Naive thymus-derived CD4-positive, alpha-beta T cell (primary cell): ENCODE measurements at places on chromosomes 1 and 21. TPM values are rescaled to one million over a fixed set of nuclear protein-coding genes. Genes with fewer than 3 reads are reported as not detected.

DNA sequence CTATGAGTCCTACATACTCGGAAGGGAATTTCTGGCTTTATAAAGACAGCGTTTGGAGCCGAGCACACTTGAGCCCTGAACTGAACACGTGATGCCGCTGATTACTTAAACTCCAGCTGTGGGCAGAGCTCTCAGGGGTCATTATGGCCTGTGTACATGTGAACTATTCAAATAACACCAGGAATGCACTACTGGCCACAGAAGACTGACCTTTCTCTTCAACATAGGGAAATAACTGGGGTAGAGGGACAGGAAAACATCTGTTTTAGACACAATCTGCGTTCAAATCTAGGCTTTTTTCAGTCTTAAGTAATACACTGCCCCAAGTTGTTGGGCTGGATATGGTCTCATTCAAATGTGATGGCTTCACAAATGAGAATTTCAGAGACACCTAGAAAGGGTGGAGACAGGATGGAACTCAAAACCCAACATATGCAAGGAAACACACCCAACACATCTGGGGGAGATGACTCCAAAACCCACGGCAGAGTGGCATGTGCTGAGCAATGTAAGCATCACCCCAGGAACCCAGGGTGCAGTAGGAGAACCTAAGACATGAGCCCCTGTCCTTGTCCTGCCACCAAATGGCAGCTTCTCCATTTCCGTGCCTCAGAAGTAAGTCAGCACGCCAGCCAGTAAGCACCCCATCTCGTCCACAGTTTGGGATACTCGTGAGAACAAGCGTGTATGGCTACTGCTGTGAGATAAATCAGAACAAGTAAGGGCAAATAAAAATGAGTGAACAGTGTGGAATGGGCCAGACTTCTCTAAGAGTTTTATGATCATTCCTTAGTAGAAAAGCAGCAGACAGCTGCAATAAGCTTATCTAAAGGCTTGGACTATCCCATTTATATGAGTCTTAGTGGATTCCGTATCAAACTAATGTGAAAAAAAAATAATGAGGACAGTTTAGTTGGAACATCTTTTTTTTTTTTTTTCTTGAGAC is 24.9 kb downstream of the NID1 start:
- no peak for DNase-seq
- H3K27me3 ChIP-seq: no peaks in the 10 kb centered on the region
- H3K27ac ChIP-seq: no peak overlapping the region
- no peaks in the 10 kb centered on the region for H3K4me1 ChIP-seq
- no peak overlapping the region for H3K4me3 ChIP-seq

DNA sequence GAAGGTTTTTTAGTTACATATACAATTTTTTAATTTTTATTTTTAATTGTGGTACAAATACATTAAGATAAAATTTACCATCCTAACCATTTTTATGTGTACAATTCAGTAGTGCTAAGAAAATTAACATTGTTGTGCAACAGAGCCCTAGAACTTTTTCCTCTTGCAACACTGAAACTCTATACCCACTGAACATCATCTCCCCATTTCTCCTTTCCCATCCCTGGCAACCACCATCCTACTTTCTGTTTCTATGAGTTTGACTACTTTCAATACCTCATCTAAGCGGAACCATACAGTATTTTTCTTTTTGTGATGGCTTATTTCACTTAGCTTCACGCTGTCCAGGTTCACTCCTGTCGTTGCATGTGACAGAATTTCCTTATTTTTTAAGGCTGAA is 54.1 kb downstream of the PALMD start:
- H3K4me3 ChIP-seq: no peak overlapping the region
- H3K36me3 ChIP-seq: no peaks in the 10 kb centered on the region
- H3K4me1 ChIP-seq: peaks cover 7% of the 10 kb centered on the region
- H3K27ac ChIP-seq: no peak overlapping the region
- no peak for DNase-seq

The RPRD2 gene
- total RNA-seq: 35.9 TPM

DNA sequence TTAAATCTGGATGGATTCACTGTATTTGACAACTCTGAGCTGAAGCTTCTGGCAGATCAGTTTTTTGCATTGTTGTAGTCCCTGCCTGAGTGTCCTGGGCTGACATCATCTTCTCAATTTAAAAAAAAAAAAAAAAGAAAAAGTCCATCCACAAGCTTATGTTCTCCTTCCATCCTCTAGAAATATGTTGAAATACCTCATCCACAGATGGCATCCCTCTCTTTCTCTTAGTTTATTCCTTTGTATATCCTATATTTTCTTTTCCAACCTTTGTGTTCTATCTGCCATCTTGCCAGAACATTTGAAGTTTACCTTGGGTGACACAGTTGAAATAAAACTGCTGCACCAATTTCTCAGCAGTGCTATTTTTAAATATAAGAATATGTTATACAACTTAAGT is 184.4 kb upstream of the PKN2 start:
- H3K27ac ChIP-seq: no peak overlapping the region
- H3K36me3 ChIP-seq: no peaks in the 10 kb centered on the region
- no peaks in the 10 kb centered on the region for H3K27me3 ChIP-seq
- no peak overlapping the region for H3K4me3 ChIP-seq
- H3K4me1 ChIP-seq: no peaks in the 10 kb centered on the region

The PLEKHN1 gene
- 3.0 and 4.2 TPM in 2 replicates for total RNA-seq

GRCh38 chr1:205073511-205073910 is 10.7 kb downstream of the TMEM81 start:
- no peaks in the 10 kb centered on the region for H3K4me1 ChIP-seq
- no peaks in the 10 kb centered on the region for H3K27me3 ChIP-seq
- no peaks in the 10 kb centered on the region for H3K36me3 ChIP-seq
- DNase-seq: no peak
- H3K27ac ChIP-seq: no peak overlapping the region

- no peak for DNase-seq
- H3K4me1 ChIP-seq: no peaks in the 10 kb centered on the region
- H3K27me3 ChIP-seq: no peaks in the 10 kb centered on the region
- H3K27ac ChIP-seq: no peak overlapping the region
- H3K36me3 ChIP-seq: no peaks in the 10 kb centered on the region
Measured at GRCh38 chr1:11044849-11045427, 2.1 kb downstream of the MASP2 start.

DNA sequence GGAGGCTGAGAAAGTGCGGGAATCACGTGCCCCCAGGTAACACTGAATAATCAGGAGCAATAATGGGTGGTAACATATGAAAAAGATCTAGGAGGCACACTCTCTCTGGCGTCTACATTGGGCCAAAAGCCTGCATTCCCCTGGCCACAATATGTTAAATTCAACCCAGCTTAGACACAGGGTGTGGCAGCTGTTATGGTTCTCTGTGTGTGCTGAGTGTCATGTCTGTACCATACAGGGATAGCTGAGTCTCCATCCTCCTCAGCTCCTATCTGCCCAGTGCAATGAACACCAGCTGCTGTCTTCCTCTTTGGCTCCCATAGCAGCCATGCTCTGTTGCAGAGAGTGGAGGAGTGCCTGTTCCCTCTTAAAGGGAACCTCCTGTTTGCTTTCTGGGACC is 14.3 kb downstream of the S100A11 start:
- no peaks in the 10 kb centered on the region for H3K4me1 ChIP-seq
- H3K4me3 ChIP-seq: no peak overlapping the region
- no peak for DNase-seq
- no peaks in the 10 kb centered on the region for H3K27me3 ChIP-seq

The CLCA1 gene
- not detected for total RNA-seq

- no peaks in the 10 kb centered on the region for H3K4me1 ChIP-seq
- no peak overlapping the region for H3K27ac ChIP-seq
- no peak overlapping the region for H3K4me3 ChIP-seq
- no peaks in the 10 kb centered on the region for H3K27me3 ChIP-seq
- no peak for DNase-seq
Measured at GRCh38 chr1:109969907-109970306, 14.7 kb upstream of the AHCYL1 start.

The PEA15 gene
- 13.4 TPM for total RNA-seq

DNA sequence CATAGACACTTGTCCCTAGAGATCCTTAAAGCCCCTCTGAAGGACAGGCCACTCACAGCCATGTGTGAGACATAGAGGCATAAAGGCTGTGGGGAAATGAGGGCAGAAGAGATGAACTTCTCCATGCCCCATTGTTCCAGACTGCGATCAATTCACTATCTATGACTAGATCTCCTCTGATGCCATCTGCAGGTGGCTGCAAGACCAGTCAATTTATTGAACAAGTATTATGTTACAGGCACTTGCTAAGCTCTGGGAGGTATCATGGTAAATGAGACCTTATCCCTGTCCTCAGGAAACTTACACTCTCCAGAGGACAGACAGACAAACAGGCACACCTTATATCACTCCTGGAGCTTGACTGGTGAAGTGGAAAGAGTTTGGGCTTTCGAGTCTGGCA is 22.9 kb downstream of the UBIAD1 start:
- peaks cover 34% of the 10 kb centered on the region for H3K4me1 ChIP-seq
- DNase-seq: peak; percentile 48
- H3K27me3 ChIP-seq: no peaks in the 10 kb centered on the region

DNA sequence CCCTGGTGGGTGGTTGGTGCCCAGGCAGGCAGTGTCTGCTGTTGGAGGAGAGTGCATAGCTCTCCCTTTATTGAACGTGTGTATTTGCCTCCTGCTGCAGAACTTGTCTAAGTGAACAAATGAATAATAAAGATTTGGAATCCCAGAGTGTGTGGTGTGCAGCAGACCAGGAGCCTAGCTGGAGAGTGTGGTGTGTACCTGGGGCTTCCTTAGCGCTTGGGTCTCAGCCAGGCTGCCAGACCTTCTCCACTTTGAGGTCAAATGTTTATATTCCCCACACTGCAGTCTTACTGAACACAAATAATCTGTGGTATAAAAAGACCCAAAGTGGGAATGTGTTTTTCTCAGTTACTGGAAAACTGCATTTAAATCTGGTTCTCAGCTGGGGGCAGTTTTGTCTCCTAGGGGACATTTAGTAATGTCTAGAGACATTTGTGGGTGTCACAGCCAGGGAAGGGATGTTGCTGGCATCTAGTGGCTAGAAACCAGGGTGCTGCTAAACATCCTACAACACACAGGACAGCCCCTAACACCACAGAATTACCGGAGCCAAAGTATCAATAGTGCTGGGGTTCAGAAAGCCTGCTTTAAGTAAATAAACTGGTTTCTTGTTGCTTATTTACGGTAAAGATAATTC is 23.6 kb downstream of the SLC37A1 start:
- H3K4me1 ChIP-seq: peaks cover 5% of the 10 kb centered on the region
- H3K27ac ChIP-seq: no peak overlapping the region
- no peak for DNase-seq
- no peak overlapping the region for H3K4me3 ChIP-seq
- H3K36me3 ChIP-seq: no peaks in the 10 kb centered on the region
- H3K27me3 ChIP-seq: no peaks in the 10 kb centered on the region

GRCh38 chr1:150777544-150777943 is 12.0 kb upstream of the CTSS start:
- no peak for DNase-seq
- no peaks in the 10 kb centered on the region for H3K27me3 ChIP-seq
- H3K27ac ChIP-seq: no peak overlapping the region
- no peaks in the 10 kb centered on the region for H3K36me3 ChIP-seq

GRCh38 chr21:43278359-43278758 is 109.6 kb downstream of the CRYAA start:
- H3K4me3 ChIP-seq: no peak overlapping the region
- DNase-seq: no peak
- H3K27me3 ChIP-seq: no peaks in the 10 kb centered on the region
- no peak overlapping the region for H3K27ac ChIP-seq
- H3K4me1 ChIP-seq: no peaks in the 10 kb centered on the region

DNA sequence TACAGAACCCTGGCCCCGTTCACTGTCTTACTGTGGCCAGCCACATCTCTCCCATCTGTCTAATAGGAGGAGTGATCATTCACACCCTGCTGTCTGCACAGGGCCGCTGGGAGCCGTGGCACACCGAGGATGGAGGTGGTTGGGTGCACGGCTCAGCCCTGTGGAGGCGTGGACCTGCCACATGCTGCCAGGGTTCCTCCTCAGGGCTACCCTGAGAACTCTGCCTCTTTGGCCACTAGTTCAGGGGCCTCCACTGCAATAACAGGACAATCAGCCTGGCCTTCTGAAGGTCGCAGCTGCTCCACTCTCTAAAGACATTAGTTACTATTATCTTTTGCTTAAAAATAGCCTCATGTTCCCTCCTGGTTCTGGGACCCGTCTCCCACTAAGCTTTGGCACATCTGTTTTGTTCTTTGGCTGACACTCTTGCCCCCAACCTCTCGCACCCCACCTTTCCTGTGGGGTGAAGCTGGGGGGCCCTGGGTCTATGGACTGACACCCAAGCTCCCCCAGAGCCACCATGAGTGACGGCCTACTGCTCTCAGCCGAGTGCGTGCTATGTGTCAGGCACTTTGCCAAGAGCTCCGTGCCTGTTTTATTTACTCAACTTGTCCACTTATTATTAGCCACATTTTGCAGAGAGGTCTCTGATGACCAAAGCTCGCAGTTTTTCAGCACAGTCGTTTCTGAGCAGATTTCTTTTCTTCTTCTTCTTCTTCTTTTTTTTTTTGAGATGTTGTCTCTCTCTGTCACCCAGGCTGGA is 66.3 kb downstream of the ARHGEF10L start:
- H3K4me1 ChIP-seq: no peaks in the 10 kb centered on the region
- no peak overlapping the region for H3K4me3 ChIP-seq
- no peaks in the 10 kb centered on the region for H3K36me3 ChIP-seq
- H3K27me3 ChIP-seq: no peaks in the 10 kb centered on the region
- no peak overlapping the region for H3K27ac ChIP-seq
- no peak for DNase-seq

DNA sequence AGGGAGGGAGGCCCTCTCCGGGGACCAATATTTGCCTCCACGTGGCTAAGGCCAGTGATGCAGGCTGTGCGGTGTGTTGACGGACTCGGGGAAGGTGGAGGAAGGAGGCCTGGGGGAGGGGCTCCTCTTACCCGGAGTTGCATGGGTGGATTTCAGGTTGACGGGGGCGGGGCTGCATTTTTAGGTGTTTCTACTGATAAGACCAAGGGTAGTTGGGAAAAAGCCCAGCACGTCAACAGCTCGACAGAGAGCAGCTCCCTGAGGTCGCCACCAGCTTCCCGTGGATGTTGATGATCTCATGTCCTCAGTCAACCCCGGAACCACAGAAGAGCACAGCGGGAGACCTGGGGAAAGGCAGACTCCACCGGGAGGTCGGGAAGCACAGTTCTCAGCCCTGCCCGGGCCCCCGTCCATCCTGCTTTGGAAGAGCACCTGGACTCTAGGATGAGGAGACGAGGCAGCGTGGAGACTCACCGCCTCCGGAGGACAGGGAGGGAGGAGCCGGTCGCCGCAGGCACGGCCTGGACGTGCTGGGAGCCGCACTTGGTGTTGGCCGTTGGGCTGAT is 32.9 kb upstream of the COL6A1 start:
- H3K36me3 ChIP-seq: no peaks in the 10 kb centered on the region
- no peaks in the 10 kb centered on the region for H3K4me1 ChIP-seq
- H3K4me3 ChIP-seq: no peak overlapping the region
- no peak for DNase-seq

GRCh38 chr1:210262897-210263272 is 30.3 kb downstream of the SERTAD4 start:
- DNase-seq: no peak
- no peaks in the 10 kb centered on the region for H3K36me3 ChIP-seq
- H3K27me3 ChIP-seq: no peaks in the 10 kb centered on the region
- no peak overlapping the region for H3K4me3 ChIP-seq

The ANKRD34A gene
- 1.2 and 2.4 TPM in 2 replicates for total RNA-seq

- DNase-seq: no peak
- H3K27me3 ChIP-seq: no peaks in the 10 kb centered on the region
- no peak overlapping the region for H3K4me3 ChIP-seq
- H3K36me3 ChIP-seq: no peaks in the 10 kb centered on the region
- H3K27ac ChIP-seq: no peak overlapping the region
- no peaks in the 10 kb centered on the region for H3K4me1 ChIP-seq
Measured at GRCh38 chr1:15445390-15446122, 7.3 kb downstream of the CTRC start.

GRCh38 chr21:28632755-28633408 is 359.8 kb downstream of the LTN1 start:
- no peak overlapping the region for H3K27ac ChIP-seq
- H3K4me3 ChIP-seq: no peak overlapping the region
- H3K27me3 ChIP-seq: no peaks in the 10 kb centered on the region
- no peaks in the 10 kb centered on the region for H3K36me3 ChIP-seq
- no peak for DNase-seq
